ENCODE measurements at places on chromosomes 2 and 18.

DNA sequence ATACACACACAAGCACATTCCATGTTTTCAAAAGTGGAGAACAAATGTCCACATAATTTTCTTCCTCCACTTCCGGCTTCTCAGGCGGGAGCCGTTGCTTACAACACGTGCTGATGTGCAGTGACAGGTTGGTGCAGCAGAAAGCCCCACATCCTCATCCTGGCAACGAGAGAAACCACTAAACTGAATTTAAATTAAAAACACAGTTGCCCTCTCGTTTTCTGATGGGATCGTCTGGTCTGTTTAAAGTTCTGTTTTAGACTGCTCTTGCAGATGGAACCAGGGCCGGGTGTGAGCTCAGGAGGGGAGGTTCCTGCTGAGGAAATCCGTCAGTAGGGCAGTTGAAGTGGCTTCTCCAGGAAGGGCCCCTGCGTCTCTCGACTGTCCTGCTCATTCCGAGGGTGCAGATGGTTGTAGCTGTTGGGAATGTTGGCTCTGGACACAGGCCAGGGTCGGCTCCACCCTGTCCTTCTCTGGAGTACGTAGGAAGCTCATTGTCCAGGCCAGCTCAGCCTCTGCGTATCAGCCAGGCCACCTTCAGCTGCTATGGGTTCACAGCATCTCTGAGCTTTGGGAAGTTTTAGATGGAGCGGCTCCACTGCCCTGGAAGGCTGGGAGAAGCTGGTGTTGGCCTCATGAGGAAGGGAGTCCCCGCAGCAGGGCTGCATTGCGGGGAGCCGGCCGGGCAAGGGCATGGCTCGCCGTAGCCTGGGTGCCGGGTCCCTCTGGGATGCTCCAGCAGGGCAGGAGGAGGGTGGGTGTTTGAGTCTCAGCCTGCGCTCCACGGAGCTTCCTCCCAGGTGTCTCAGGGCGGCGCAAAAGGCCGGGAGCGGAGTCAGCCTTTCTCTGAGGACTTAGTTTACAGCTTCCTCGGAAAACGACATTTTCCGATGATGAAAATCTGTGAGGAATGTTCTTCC lies 58.3 kb downstream of the NFATC1 start:
- DNase-seq: no peak

GRCh38 chr2:140376686-140377085 lies 1596.5 kb upstream of the NXPH2 start:
- DNase-seq: no peak

- no peak for DNase-seq
Observed at GRCh38 chr18:64380117-64380516, 231.2 kb upstream of the LINC00305 start.

- DNase-seq: no peak
Observed at GRCh38 chr2:84175970-84176369, 283.1 kb downstream of the SUCLG1 start.

- no peak for DNase-seq
Observed at GRCh38 chr2:46877619-46878113, 37.9 kb downstream of the MCFD2 start.

- DNase-seq: no peak
Observed at GRCh38 chr18:65753520-65753919, 2.7 kb downstream of the CDH7 start.

- DNase-seq: no peak
Observed at GRCh38 chr2:222930862-222931261, 70.0 kb downstream of the ACSL3 start.

DNA sequence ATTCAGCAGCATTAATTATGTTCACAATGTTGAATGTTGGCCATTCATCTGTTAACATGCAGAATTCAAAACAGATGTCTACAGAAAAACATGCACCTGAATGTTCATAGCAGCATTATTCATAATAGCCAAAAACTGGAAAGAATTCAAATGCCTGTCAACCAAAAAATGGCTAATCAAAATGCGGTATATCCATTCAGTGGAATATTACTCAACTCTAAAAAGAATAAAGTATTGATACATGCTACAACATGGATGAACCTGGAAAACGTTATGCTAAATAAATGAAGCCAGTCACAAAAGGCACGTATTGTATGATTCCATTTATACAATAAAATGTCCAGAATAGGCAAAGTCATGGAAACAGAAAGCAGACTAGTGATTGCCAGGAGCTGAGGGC lies 68.0 kb downstream of the CCDC88A start:
- DNase-seq: no peak

All from amniotic stem cell (primary cell).